ENCODE measurements at places on chromosomes 13 and 19. TPM values are rescaled to one million over a fixed set of nuclear protein-coding genes. Genes with fewer than 3 reads are reported as not detected.

The C19orf85 gene
- not detected for total RNA-seq

The THOP1 gene
- 31.5 TPM for total RNA-seq

The KLF5 gene
- 11.8 TPM for total RNA-seq

The LAIR1 gene
- 0.12 TPM for total RNA-seq

The CAMSAP3 gene
- total RNA-seq = not detected

The LYPD3 gene
- total RNA-seq = not detected

The PPP2R1A gene
- 302 TPM for total RNA-seq

The FARP1 gene
- total RNA-seq = 5.0 TPM

The SIGLECL1 gene
- not detected for total RNA-seq

The ALG5 gene
- 11.9 TPM for total RNA-seq

The PCP2 gene
- total RNA-seq = not detected

The ZNF649 gene
- 2.6 TPM for total RNA-seq

The F10 gene
- 3.4 TPM for total RNA-seq

The URAD gene
- not detected for total RNA-seq

The PINLYP gene
- not detected for total RNA-seq

The SERPINE3 gene
- not detected for total RNA-seq

The SLC27A5 gene
- 9.1 TPM for total RNA-seq

The PDX1 gene
- not detected for total RNA-seq

The ADGRE2 gene
- 0.26 TPM for total RNA-seq

The SIGLEC10 gene
- not detected for total RNA-seq

The MUC16 gene
- not detected for total RNA-seq
